Prostate gland (tissue), 2 donors: ENCODE measurements at places on chromosomes 1 and 21.

- no peak for DNase-seq
Observed at GRCh38 chr1:24949331-24949881, 19.3 kb upstream of the RUNX3 start.

GRCh38 chr21:17514124-17514845 lies 1.4 kb downstream of the CXADR start:
- peak; percentile 10 for DNase-seq

GRCh38 chr1:59738152-59738551 lies 76.6 kb upstream of the HOOK1 start:
- no peak for DNase-seq

GRCh38 chr21:15809065-15809464 lies 79.3 kb downstream of the USP25 start:
- no peak for DNase-seq
